ENCODE measurements at places on chromosomes 16 and 17. TPM values are rescaled to one million over a fixed set of nuclear protein-coding genes. Genes with fewer than 3 reads are reported as not detected.

NTN1 gene
- not detected for polyA plus RNA-seq

PKD1 gene
- 2.3 TPM for polyA plus RNA-seq

DNA sequence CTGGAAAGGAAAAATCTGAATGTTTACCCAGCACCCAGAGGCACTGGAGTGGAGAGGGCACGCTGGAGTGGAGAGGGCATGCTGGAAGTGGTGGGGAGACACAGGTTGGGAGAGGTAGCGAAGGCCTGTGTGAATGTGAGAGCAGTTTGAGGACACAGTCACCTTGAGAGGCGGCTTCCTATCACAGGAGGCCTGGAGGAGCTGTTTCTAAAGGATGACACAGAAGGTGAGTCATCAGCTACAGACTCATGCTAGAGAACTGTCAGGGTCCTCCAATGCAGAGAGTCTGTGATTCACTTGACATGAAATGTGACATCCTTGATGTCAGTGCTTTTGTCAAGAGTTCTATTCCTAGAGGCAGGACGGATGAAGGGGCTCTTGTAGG is 13.8 kb downstream of the CTRL start:
- H3K4me1 ChIP-seq: peaks cover 8% of the 10 kb centered on the region
- no peak overlapping the region for H3K27ac ChIP-seq
- H3K4me3 ChIP-seq: no peak overlapping the region
- no peak for DNase-seq
- H3K36me3 ChIP-seq: peaks cover 3% of the 10 kb centered on the region

GRCh38 chr16:54748611-54749190 is 182.0 kb upstream of the IRX5 start:
- no peaks in the 10 kb centered on the region for H3K4me1 ChIP-seq
- no peaks in the 10 kb centered on the region for H3K27me3 ChIP-seq
- H3K36me3 ChIP-seq: no peaks in the 10 kb centered on the region
- DNase-seq: no peak
- no peak overlapping the region for H3K4me3 ChIP-seq

DNA sequence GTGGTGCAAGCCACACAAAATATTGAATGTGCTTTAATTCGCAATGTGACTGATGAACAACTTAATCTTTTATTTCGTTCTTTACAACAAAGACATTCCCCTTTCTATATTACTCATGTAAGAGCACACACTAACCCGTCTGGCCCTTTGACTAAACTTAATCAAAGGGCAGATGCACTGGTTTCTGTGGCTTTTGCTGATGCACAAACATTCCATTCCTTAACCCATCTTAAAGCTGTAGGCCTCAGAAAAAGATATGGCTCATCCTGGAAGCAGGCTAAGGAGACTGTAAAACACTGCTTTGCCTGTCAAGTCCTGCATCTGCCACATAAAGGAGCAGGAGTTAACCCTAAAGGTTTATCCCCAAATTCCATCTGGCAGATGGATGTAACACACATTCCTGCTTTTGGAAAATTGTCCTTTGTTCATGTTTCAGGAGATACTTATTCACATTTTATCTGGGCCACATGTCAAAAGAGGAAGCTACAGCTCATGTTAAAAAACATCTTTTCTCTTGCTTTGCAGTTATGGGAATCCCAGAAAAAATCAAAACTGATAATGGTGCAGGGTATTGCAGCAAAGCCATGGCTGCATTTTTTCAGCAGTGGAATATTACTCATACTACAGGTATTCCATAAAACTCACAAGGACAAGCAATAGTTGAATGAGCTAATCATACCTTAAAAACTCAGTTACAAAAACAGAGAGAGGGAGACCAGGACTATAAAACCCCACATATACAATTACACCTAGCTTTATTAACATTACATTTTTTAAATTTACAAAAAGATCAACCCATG is 137.2 kb downstream of the AHSP start:
- H3K36me3 ChIP-seq: no peaks in the 10 kb centered on the region
- DNase-seq: no peak
- H3K27ac ChIP-seq: no peak overlapping the region
- H3K4me3 ChIP-seq: no peak overlapping the region

GRCh38 chr16:66891797-66892196 is 11.5 kb downstream of the PDP2 start:
- DNase-seq: no peak
- peaks cover 3% of the 10 kb centered on the region for H3K4me1 ChIP-seq
- no peaks in the 10 kb centered on the region for H3K36me3 ChIP-seq
- H3K27ac ChIP-seq: no peak overlapping the region
- H3K27me3 ChIP-seq: no peaks in the 10 kb centered on the region
- no peak overlapping the region for H3K4me3 ChIP-seq
